ENCODE measurements at places on chromosomes 3 and 15.
A peak's percentile ranks its signal among the peaks of the same experiment; 100 is the strongest.

- DNase-seq: no peak
These were observed 66.4 kb downstream of the ASTE1 start for GRCh38 chr3:130960139-130960795.

- no peak for DNase-seq
These were observed 86.0 kb upstream of the ALDH1L1 start for GRCh38 chr3:126266291-126266840.

DNA sequence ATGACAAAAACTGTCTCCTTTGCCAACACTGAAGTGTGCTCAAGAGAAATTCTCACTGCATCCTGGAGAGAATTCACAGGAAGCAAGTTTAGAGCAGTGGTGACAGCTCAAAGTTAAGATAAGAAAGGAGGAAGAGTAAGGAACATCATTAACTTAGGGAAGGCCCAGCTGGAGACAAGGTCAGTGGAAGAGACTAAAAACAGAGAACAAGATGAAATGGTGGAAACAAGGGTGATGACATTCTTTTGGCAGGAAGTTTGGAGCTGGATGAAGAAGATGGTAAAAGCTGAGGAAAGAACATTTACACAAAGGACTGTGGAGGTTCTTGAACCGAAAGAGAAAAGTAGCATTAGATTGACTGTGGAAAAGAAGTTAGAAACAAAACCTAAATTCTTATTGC is 6.7 kb upstream of the SUCLG2 start:
- no peak for DNase-seq

DNA sequence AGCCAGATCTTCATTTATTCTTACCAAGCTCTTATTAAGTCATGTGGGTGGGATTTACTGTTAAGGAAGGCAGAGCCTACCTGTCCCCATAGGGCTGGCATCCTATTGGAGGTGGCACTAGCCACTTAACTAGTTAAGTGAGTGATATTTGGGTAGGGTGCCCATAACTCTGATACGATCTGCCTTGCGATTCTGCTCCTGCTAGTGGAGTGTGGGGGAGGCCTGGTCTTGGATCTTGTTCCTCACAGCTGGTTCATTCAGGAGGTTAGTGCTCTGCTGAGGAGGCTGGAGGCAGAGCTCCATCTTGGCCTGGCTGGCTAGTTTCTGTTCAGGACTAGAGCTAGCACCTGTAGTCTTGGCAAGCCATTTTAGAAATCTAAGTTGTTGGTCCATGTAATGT is 9.3 kb downstream of the BAHD1 start:
- no peak for DNase-seq

DNA sequence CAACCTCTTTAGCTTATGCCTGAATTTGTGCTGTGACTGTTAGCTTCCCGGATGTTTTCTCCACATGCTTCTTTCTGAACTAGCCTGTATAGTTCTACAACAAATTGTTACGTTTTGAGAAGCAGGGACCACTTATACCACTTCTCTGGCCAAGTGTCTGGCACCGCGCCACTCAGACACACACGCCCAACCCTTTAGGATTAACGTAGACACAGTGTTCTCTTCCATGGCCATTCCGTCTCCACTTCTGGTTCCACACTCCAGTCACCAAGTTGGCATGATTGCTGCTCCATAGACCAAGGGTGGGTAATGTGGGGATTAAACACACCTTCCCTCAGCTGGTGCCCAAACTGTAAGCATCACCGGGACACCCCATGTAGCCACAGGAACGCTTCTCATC is 755 bp upstream of the TMEM108 start:
- no peak for DNase-seq

- no peak for DNase-seq
These were observed 2.3 kb upstream of the TMPRSS7 start for GRCh38 chr3:112032098-112032731.

DNA sequence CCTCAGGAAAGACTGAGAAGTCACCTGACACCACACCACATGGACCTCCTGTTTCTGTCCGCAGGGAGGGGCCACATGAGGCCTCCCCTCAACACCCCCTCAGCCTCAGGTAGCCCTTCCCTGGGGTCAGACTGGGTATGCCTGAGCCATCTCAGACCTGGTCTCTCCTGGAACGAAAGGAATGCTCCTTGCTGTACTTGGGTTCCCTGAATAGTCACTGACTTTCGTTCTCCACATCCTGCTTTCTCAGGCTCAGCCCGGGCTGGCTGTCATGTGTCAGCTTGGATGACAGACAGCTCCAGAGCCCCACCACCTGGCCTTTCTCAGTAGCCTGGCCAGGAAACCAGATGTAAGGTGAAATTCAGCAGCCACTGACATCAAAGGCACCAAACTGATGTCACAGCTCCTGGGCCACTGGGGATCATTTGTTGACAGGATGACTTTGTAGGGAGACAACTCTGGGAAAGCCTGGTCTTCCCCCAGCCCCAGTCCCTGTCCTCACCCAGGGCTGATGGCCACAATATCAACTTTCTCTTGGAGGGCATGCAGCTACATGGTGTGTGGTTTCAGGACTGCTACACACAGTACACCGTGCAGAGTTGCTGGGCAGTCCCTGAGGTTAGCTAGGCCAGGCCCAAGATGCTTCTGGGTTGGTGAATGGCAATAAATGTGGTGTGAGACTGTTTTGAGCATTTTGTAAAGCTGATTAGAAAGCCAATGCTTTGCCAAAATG is 141.4 kb upstream of the MRPS22 start:
- DNase-seq: peak; percentile 25

- no peak for DNase-seq
These were observed 375.1 kb upstream of the DPH6 start for GRCh38 chr15:35921046-35921445.

DNA sequence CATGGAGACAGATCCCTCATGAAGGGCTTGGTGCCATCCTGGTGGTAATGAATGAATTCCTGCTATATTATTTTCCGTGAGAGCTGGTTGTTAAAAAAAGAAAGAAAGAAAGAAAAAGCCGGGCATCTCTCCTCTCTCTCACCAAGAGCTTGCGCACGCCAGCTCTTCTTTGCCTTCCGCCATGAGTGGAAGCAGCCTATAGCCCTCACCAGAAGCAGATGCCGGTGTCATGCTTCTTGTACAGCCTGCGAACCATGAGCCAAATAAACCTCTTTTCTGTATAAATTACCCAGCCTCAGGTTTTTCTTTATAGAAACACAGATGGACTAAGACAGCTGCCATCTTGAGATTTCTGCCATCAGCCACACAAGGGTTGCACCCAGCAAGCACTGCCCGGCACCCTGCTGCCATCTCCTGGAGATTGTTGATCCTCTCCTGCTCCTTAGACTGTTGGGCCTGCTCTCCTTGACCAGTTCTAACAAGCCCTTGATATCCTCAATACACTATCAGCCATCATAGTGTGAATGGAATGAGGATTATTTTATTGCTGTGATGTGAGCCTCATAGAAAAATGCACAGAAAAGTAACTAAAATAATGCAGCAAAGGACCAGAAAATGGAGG is 3.5 kb upstream of the AHSG start:
- no peak for DNase-seq

GRCh38 chr3:118298133-118298532 is 736.5 kb downstream of the IGSF11 start:
- DNase-seq: no peak

DNA sequence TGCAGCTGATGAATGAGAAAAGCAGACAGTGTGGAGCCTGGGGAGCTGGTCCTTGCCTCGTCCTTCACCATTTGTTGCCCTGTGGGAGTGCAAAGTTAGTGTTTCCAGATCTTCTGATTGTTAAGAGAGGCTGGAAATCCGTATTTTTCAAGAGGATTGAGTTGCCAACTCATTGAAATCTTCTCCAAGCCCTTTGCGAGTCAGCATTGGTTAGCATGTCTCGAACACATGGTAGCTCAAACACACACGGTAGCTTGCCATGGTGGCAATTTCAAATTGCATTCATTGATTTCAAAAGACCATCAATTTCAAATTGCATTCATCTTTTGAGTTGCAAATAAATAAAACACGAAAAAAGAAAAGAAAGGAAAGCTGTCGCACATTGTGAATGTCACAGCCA is 70.7 kb downstream of the SLCO3A1 start:
- DNase-seq: no peak

DNA sequence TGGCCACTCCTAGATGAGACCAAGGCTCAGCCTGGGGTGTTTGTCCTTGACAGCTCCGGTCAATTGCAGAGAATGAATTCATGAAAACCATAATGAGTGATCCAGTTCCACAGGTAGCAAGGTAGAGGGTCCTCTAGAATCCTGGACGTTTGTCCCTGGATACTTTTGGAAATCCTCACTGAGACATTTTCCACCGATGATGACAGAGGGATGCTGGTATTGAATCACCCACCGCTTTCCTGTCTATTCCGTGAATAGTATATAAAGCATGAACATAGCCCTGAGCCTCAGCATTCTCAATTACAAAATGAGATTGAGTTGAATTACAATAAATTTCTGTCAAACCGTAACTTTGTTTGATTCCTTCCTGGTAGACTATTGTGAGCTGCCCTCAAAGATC is 5.7 kb upstream of the DCUN1D1 start:
- DNase-seq: no peak

DNA sequence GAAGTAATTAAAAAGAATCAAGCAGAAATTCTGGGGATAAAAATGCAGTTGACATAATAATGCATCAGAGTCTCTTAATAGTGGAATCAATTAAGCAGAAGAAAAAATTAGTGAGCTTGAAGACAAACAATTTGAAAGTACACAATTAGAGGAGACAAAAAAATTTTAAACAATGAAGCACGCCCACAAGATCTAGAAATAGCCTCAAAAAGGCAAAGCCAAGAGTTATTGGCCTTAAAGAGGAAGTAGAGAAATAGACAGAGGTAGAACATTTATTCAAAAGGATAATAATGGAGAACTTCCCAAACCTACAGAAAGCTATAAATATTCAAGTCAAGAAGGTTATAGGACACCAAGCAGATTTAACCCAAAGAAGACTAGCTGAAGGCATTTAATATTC is 113.3 kb downstream of the TBC1D2B start:
- DNase-seq: no peak

GRCh38 chr3:111774622-111775021 is 84.4 kb upstream of the PHLDB2 start:
- DNase-seq: no peak

DNA sequence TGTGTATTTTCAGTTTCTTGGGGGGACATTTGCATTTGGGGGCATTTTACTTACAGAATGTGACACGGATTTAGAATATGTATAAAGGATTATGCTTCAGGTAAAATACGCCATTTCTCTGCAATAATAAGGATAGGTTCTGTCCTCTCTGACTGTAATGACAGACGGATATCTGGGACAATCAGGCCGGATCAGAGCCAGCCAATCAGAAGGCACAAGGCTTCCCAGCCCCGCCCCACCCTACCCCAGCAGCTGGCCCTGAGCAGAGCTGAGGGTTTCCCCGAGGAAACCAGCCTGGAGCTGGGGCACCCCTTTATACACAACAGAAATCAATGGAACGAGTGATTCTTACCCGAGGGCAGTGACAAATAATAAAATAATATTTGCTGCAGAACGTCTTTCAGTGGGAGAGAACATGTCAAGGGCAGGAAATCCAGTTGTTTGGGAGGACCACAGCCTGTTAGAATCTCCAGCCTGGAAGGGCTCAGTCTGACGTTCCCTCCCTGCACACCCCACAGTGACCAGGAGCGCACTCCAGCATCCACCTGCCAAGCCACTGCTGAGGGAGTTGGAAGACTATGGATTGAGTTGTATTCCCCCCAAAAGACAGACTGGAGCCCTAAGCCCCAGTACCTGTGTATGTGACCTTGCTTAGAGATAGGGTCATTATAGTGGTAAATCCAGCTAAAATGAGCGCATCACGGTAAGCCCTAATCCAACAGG is 30.3 kb upstream of the SEC13 start:
- DNase-seq: no peak

- no peak for DNase-seq
These were observed 95.6 kb downstream of the OCA2 start for GRCh38 chr15:28003302-28004037.

DNA sequence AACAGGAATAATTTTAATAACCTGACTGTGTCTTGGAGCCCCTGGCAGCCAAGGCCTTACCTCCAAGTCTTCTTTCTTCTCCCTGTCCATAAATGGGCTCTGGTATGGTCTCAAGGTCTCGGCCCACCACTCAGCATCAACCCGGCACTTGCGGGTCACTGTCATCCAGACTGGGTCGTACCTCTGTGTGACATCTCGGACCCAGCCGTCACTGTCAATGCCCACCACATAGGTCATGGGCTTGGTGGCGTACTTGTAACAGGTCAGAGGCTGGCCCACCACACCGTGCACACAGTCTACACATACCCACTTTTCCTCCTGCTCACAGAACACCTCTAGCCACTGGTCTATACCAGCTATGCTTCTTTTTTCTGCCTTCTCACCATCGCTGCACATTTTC is 20.4 kb downstream of the XPC start:
- no peak for DNase-seq

DNA sequence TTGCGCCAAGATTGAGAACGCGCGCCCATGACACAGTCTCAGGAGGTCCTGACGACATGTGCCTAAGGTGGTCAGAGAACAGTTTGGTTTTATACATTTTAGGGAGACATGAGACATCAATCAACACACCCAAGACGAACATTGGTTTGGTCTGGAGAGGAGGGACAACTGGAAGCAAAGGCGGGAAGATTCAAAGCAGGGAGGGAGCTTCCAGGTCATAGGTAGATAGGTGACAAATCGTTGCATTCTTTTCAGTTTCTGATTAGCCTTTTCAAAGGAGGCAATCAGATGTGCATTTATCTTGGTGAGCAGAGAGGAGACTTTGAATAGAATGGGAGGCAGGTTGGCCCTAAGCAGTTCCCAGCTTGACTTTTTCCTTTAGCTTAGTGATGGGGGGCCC is 828.4 kb upstream of the DPPA4 start:
- no peak for DNase-seq

GRCh38 chr3:104816716-104817115 is 550.0 kb upstream of the ALCAM start:
- no peak for DNase-seq

DNA sequence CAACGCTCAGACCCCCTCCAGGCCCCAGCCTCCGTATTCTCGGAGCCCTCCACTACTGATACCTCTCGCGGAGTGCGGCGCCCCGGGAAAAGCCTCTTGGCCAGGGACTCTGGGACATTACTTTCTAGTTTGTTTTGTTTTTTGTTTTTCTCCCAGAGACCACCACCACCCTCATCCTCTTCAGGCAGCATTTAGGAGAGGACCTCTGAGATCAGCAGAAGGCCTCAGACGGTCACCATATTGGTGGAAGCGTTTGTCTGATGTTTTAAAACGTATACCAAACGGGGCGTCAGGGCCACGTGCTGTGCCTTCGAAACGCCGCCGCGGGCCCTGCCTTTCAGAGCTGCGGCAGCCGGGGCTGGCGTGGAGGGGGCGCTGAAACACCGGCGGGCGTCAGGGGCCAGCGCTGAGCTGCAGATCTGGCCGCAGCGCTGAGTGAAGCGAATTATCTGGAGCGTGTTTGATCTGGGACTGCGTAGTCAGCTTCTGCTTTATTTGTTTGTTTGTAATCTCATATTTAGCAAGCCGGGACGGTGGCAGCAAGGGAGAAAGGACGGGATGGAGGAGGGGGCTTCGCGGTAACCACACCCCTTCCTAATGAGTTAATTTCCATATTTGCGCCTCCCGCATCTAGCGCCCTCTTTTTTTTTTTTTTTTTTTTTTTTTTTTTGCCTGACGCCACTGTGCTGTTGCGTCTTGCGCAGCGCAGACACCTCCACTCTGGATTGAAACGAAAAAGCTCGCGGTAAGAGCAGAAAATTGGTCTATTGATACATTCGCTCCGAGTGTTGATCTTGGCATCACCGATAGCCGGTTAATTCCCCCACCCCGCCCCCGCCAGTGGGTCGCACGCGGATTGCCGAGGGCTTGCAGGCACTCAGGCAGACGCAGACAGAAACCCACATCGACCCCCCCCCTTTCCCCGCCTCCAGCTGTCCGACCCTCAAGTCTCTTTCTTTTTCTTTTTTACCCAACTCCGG is 14.9 kb downstream of the SOX2 start:
- DNase-seq: no peak

- DNase-seq: peak; percentile 59
These were observed 1.6 kb downstream of the NXPE3 start for GRCh38 chr3:101780661-101781060.
